ENCODE measurements at places on chromosomes 3 and 15. TPM values are rescaled to one million over a fixed set of nuclear protein-coding genes. Genes with fewer than 3 reads are reported as not detected.

Gene WDR48
- total RNA-seq, result 37.0 TPM

Gene THOC7
- 81.1 TPM for total RNA-seq

Gene NEK11
- 1.1 TPM for total RNA-seq

Gene LTK
- 0.13 TPM for total RNA-seq

Gene GOLGA8N
- 5.3 TPM for total RNA-seq

Gene TMPRSS7
- not detected for total RNA-seq

All from activated naive CD4-positive, alpha-beta T cell treated with anti-CD3 and anti-CD28 coated beads, Interleukin-2, amount 10 ng/mL, durations not matched to agents 5 hours and 36 hours (primary cell).